Activated T-helper 1 cell treated with anti-CD3 and anti-CD28 coated beads, Interleukin-2, amount 50 U/mL, for 16 hours (primary cell): ENCODE measurements at places on chromosomes 2 and 18.

DNA sequence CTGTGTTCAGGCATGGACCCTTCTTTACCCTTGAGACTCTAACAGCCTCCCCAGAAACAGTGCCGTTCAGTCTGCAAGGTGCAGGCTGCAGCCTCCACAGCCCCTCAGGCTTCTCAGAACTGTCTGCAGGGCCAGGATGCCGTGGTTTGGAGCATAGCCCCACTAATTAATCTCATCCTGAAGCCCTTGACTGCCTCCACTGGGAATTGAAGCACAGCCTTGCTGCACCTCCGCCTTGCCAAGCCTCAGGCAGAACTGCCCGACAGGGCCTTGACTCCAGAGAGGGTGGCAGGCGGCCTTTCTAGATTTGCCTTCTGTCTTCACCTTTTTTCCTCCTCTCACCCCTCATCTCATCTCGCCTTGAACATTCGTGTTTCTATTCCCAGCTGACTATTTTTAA, 119.8 kb downstream of the NRP2 start:
- DNase-seq: no peak

GRCh38 chr2:38907743-38908562, 18.3 kb downstream of the ARHGEF33 start:
- DNase-seq: no peak

DNA sequence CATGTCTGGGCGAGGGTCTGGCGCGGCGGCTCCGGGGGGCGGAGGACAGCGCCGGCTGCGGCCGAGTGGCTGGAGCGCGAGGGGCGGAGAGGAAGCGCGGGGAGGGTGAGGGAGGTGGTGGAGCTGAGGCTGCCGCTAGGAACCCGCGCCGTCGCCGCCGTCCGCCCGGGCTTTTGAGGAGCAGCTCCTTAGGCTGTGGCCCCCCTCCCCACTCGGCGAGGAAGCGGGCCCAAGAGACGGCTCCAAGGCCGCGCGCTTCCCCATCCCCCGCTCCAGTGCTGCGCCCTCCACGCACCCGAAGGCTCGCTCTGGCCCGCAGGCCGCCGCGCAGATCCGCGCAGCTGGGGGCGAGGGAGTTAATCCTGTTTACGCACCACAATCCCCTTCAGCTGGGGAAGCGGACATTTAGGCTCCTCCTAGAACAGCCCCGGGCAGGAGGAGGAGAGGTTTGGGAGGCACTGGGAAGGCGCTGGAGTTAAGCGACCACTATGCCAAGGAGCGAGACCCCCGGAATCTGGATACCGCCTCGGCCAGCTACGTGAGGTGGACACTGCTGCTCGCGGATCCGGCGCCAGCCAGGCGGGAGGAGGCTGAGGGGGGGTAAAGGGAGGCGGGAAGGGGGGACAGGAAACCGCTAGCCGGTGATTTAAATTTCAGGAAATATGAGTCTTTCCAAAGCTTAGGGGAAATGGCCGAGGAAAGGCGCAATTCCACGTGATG, at the start of gene CNRIP1:
Gene CNRIP1, minus strand, starts transcription at position 552 of the 720 bp plus-strand sequence. Its CDS starts 549 bp downstream, at position 3.
- no peak for DNase-seq

GRCh38 chr2:170818036-170818751, 1.5 kb downstream of the GAD1 start:
- DNase-seq: no peak

- no peak for DNase-seq
Observed at GRCh38 chr18:2627821-2628276, 27.7 kb upstream of the SMCHD1 start.

GRCh38 chr2:207283356-207283755, 117.6 kb upstream of the KLF7 start:
- no peak for DNase-seq

GRCh38 chr2:47655563-47655880, 127.4 kb upstream of the MSH6 start:
- DNase-seq: no peak

- no peak for DNase-seq
Observed at GRCh38 chr18:6835345-6835744, 105.8 kb downstream of the ARHGAP28 start.

DNA sequence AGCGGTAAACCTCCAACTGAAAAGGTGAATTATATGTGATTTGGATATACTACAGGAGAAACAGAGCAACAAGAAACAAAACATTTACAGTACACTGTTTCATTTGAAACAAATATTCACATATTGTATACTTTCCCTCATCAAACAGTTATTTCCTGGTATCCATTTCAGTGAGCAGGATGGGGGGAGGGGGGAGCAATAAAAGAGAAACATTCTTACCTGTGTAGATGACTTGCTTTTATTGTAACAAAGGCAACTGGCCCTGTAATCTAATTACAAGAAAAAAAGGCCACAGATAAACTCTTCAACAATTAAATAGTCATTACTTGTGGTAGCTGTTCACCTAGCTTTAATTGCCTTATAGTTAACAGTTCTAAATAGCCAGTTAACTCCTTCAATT, 3.9 kb upstream of the PPP1CB start:
- no peak for DNase-seq

DNA sequence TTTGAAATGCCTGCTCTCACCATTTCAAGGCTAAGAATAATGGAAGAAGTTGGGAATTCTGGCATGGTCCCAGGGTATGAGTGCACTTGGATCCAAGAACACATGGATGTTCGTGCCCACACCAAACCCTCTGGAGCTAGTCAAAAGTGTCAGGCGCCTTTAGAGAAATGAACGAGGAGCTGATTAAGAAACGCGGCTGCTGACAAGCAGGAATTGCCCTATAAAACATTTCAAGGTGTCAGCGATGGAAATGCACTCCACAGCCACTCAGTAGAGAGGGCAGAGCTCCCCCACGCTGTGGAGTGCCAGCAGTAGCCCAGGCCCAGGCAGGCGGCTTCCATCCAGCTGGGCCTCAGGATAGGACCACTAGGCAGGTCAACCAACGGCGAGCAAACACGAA, 213.7 kb downstream of the TTC32 start:
- DNase-seq: no peak

- no peak for DNase-seq
Observed at GRCh38 chr18:75492852-75493251, 65.3 kb upstream of the SMIM21 start.

- DNase-seq: no peak
Observed at GRCh38 chr2:65647249-65647842, 214.9 kb upstream of the SPRED2 start.

DNA sequence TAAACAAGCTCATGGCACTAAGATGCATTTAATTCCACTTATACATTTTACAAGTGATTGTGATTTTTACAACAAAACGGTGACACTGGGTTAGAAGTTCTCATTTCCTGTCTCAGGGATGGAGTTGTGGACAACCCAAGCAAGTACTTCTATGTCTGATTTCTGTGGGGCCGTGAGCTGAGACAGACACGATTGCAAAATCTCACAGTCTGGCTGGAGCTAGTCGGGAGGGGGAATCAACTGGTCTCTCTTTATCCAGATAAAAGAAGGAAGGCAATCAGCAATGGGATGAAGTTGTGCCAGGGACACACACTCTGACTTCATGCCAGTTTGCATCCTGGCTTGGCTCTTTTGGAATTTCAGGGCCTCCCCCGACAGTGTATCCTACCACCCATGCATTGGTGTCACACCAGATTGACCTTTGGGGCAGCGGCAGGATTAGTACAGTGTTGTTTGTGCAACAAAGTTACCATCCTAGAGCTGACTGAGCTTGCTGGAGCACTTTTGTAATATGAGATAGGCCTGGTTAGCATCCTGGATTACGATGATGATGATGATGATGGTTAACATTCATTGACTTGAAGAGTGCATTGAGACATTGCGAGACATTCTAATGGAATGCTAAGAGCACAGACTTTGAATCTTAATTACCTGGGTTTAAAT, 98.8 kb downstream of the CTAGE1 start:
- no peak for DNase-seq

DNA sequence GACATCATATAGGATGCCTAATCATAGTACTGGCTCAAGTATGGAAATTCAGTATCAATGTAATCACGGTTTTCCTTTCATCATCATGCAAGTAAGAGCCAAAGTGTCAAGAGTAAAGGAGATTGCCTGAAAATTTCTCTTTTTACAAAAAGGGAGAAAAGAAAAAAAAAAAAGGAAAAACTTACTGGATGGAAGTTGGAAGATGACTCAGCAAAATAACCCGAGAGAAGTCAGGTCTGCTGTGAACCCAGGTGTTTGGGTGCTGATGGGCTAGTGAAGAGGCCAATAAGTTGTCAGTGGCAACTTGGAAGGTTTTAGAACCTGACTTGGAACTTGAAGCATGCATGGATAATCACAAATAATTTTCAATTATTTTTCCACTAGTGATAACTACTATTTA, 441.9 kb upstream of the SLC14A2 start:
- DNase-seq: no peak

DNA sequence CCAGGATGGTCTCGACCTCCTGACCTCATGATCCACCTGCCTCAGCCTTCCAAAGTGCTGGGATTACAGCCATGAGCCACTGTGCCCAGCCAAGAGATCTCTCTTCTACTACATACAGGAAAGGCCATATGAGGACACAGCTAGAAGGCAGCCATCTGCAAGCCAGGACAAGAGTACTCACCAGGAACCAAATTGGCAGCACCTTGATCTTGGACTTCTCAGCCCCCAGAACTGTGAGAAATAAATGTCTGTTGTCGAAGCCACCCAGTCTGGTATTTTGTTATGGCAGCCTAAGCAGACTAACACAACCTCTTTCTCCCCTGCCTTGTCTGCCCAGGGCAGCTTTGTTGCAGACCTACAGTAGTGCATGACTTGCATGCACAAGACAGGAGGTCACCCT, 211.3 kb upstream of the HAAO start:
- DNase-seq: no peak

- DNase-seq: no peak
Observed at GRCh38 chr2:8149985-8150539, 531.8 kb upstream of the ID2 start.
